ENCODE measurements at places on chromosomes 3 and 15. TPM values are rescaled to one million over a fixed set of nuclear protein-coding genes. Genes with fewer than 3 reads are reported as not detected.

Gene SCN11A
- total RNA-seq = 0.09 TPM

Gene MUC20
- total RNA-seq = 0.34 TPM

Gene SEMA3F
- 14.2 TPM for total RNA-seq

Gene TMEM266
- total RNA-seq = not detected

Gene MUC4
- not detected for total RNA-seq

Gene MRPL46
- total RNA-seq = 15.1 TPM

Gene HESX1
- 0.60 TPM for total RNA-seq

Gene CASR
- total RNA-seq = not detected

Gene ENTPD3
- total RNA-seq = under 0.01 TPM

Gene ZFAND6
- 237 TPM for total RNA-seq

Gene GHRL
- 0.22 TPM for total RNA-seq

Gene NR2E3
- total RNA-seq = 0.22 TPM

Gene ECE2
- not detected for total RNA-seq

Gene CELSR3
- total RNA-seq = 0.22 TPM

Gene SERINC4
- total RNA-seq = not detected

Gene ADAMTSL3
- 28.8 TPM for total RNA-seq

Gene NCBP2
- total RNA-seq = 52.3 TPM

Gene CCR3
- total RNA-seq = not detected

Gene HHLA2
- total RNA-seq = not detected

Gene ANKRD34C
- total RNA-seq = not detected

Gene FHIT
- total RNA-seq = 0.76 TPM

Gene KPNA1
- total RNA-seq = 27.1 TPM

Gene PPP2R3A
- total RNA-seq = 4.4 TPM

Gene ANKRD63
- not detected for total RNA-seq

Gene UBA3
- total RNA-seq = 71.1 TPM

Gene CEMIP
- 0.17 TPM for total RNA-seq

Gene CHDH
- total RNA-seq = 0.11 TPM

Gene CCDC39
- not detected for total RNA-seq

Gene TM4SF4
- 0.34 TPM for total RNA-seq

Gene FEZF2
- not detected for total RNA-seq

Gene ADAM10
- 277 TPM for total RNA-seq

Gene CCDC71
- 16.4 TPM for total RNA-seq

Gene WDR72
- not detected for total RNA-seq

Gene TRANK1
- total RNA-seq = 6.1 TPM

Gene STRIT1
- not detected for total RNA-seq

Gene DLEC1
- not detected for total RNA-seq

Gene EHHADH
- total RNA-seq = 4.1 TPM

Gene OR5K2
- total RNA-seq = not detected

Gene AMIGO3
- not detected for total RNA-seq

Gene SMCO1
- not detected for total RNA-seq

Data from dermis lymphatic vessel endothelial cell (primary cell).